Heart left ventricle (tissue), 16 donors: ENCODE measurements at places on chromosomes 7 and 10. TPM values are rescaled to one million over a fixed set of nuclear protein-coding genes. Genes with fewer than 3 reads are reported as not detected.

- DNase-seq = peak; percentile 20
Observed at GRCh38 chr7:112010994-112011393, 195.2 kb downstream of the DOCK4 start.

- no peak for DNase-seq
Observed at GRCh38 chr7:151348970-151349369, 7.4 kb downstream of the NUB1 start.

DNA sequence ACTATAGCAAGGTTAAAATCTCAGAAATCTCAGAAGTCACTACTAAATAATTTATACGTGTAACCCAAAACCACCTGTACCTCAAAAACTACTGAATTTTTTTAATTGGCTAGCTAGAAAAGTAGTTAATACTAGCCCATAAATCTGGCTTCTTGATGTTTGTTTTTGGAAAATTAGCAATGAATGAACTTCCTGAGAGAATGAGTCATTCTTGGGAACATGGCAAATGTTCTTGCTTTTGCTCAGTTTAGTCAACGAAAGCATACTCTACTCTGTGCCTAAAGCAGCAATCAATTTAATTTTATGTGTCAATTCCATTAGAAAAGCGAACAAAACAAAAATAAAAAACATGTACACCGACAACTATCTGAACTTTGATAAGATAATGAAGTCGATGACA, 69.2 kb downstream of the SEMA3E start:
- DNase-seq = no peak

The DYDC2 gene
- total RNA-seq = not detected

The FAM221A gene
- 4.4 TPM for total RNA-seq
